ENCODE measurements at places on chromosomes 6 and 20.

- DNase-seq: no peak
Measured at GRCh38 chr6:31631681-31632278, 11.3 kb downstream of the PRRC2A start.

DNA sequence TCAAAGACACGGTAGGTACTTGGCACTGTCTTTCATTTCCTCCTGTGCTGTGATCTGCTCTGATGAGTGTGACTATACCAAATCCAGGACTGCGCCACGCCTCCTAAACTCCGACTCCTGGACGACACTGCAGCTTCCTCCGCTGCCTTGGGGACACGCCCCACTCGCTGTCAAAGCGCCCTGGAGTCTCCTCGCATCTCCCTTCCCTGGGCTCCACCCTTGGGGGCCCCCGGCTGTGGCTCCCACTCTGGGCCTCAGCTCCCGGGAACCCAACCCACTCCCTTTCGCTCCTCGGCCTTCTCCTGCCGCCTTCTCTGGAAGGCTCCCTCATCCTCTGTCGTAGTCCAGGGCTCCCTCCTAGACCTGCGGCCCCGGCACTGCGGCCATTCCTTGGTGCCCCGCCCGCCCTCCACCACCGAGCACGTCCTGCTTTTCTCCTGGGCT lies 61.2 kb downstream of the RSPH3 start:
- no peak for DNase-seq

DNA sequence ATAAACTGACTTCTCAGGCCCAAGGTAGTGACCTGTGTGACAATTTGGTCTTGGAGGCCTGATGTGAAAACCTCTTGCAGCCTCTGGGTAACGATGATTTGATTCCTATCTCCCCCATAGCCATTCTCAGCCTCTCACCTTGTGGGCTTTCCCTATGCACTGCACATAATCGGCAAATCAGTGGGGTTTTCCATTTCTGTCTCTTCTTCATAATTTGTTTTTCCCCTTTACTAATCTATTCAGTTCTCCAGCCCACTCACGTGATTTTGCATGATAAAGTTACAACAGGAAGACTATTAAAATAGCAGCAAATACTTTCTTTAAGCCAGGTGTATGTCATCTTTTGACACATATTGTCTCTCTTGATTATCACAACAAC lies 893.7 kb downstream of the TFAP2A start:
- no peak for DNase-seq

DNA sequence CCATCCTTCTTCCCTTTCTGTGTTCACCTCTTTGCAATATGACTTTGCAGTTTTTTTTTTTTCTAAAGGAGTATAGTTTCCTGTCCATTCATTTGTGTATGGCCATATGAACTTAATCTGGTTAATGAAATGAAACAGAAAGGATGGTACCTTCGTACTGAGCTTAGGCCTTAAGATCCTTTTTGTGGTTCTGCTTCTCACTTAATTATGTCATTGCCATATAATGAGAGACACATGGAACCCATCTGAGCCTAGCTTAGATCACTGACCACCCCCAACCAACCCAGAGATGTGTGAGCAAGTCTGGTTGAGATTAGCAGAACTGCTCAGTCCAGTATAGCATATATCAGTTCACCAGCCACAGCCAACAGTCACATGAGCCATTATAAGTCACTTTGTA lies 1179.6 kb downstream of the HACE1 start:
- no peak for DNase-seq

GRCh38 chr20:48776306-48776705 lies 51.5 kb downstream of the PREX1 start:
- peak; percentile 59 for DNase-seq

DNA sequence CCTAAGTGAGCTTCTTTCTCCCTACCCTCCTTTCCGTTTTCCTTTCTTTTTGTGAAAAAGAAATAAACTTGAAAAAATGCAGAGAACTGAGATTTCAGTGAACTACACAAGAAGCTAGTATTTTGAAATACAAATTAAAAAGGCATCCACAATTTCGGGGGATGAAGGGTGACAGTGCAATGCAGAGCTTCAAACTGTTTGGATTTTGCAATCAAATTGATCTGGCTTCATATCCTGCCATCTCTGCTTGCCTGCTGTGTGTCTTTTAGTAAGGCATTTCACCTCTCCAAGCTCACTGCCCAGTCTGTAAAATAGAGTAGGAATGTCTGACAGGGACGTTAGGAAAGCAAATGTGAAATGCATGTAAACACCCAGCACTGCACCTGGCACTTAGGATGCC lies 258.0 kb downstream of the HACE1 start:
- DNase-seq: no peak

GRCh38 chr20:2524709-2525506 lies 11.5 kb upstream of the TMC2 start:
- DNase-seq: no peak

DNA sequence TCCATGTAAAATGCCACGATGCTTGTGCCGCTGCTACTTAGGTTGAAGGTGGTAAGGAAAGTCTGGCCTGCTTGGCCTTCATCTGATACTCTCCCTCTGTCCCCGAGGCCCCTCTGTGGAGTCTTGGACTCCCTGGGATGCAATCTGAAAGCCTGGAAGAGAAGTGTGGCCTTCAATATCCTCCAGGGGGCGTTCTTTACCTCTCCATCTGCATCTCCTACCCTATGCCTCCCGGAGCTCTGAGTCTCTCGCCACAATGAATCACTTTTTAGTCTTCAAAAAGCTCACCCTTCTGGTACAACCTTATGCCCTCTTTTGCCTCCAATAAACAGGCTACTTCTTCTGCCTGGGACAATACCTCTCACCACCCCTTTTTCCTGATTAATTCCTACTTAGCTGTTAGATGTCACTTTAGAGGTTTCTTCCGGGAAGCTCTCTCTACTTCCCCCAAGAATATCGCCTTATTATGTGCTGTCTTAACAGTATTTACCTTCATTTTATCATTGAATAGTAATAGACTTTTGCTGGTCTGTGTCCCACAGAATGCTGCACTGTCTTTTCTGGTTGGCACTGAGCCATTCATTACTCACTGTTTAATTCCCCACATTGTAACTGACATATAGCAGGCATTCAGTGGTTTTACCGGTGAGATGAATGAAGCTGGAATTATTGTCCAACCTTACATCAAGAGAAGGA lies 13.9 kb upstream of the ATG5 start:
- peak; percentile 8 for DNase-seq

- DNase-seq: no peak
Measured at GRCh38 chr6:170088582-170088955, 202.3 kb downstream of the DLL1 start.

DNA sequence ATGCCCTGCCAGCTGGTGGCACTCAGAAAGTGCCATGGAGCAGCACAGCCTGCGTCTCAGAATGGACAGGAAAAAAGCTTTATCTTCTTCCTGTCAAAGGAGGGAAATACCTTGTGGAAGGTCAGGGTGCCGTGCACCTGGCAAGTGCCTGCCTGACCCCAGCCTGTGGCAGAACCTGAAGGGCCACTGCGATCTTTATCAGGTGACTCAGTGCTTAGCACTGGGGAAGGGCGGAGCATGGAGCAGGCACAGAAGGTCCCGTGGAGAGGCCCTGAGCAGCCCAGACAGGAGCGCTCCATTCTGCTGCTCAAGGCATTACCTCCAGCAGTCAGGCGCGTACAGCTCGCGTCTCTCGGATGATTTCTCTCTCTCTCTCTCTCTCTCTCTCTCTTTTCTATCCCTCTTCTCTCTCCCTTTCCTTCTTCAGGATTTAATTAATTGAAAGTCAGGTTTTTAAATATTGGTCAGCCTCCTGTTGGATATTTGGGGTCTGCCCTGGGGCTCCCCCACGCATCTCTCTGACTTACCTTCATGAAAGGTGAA lies 31.7 kb downstream of the FOXC1 start:
- no peak for DNase-seq

GRCh38 chr6:51790946-51791345 lies 296.5 kb downstream of the PKHD1 start:
- DNase-seq: no peak

GRCh38 chr6:621931-622330 lies 35.0 kb downstream of the HUS1B start:
- no peak for DNase-seq

DNA sequence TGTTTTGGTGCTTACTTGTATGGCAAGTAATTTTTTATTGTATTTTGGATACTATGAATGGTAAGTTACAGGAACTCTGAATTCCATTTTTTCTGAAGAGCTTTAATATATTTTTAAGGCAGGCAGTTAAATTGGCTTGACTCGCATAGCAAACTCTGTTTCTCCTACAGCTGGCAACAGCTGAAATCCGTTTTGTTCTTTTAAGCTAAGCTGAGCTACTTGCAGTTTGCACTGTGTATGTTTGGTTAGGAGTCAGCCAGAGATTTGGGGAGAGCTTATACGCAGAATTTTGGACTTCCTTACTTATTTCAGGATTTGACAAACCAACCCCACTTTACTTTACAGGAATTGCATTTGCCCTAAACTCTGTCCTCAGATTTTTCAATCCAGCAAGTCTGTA lies 179.1 kb downstream of the COL19A1 start:
- DNase-seq: no peak

- DNase-seq: no peak
Measured at GRCh38 chr6:106913676-106914280, 60.8 kb downstream of the CD24 start.

- DNase-seq: no peak
Measured at GRCh38 chr6:106763361-106763760, 134.0 kb downstream of the QRSL1 start.

DNA sequence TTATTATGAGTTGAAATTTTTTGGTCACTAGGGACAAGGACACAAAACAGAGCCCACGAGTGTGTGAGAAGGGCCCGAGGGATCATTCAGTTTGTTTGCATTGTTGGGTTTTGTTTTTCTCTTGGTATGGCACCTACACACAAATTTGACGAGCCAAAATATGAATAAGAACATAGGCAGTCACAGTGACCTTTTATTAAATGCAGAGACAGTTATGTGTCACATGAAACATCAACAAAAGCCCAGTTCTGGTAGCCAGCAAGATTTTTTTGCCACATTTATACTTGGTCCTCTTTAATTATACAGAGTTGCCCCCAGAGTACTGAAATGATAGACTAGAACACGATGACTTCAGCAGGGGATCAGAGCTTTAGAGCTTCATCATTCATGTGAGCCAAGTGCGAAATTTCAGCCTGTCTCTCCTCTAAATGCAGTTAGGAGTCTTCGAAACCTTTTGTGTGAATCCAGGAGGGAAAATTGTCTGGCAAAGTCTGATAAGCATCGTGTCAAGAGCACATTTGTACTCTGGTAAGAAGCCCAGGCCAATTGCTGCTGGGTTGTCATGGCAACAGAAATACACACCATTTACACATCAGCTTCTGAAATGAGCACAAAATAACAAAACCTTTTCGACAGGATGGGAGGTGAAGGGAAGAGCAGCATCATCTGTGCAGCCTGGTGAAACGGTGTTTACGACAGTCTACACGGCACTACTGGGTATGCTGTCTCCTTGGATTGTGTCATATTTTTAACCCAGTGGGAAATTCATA lies 79.2 kb upstream of the RIPOR2 start:
- peak; percentile 73 for DNase-seq

DNA sequence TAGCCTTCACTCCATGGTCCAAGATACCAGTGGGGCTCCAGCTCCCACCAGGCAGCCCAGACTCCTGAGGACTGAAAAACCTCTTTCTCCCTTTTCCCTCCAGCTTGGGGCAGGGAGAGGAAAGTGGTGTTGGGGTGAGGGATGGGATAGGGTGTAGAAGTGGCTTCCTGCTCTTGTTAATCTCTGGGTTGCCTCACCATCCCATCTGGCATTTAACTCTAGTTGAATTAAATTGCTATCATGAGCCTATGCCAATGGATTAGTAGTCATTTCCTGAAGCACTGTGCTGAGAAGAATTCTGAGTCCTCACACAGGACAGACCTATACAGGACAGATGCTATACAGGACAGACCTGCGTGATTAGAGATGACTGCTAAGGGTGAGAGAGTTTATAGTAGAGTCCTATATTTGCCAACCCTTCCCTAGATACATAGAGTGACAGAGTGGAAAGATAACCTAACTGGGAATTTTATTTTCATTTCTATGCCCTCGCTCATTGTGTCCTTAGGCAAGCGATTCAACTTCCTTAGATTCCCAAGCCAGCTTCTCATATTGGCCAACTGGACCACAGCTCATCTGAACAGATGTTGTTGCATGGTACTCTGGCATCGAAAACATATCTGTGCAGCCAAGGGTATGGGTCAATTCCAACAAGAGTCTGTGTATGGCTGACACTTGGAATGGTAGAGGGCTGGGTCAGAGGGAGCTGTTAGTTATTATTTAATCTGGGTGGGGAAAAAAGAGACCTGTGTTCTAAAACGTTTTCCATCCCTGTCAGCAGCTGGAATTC lies 42.8 kb downstream of the MCHR2 start:
- no peak for DNase-seq

DNA sequence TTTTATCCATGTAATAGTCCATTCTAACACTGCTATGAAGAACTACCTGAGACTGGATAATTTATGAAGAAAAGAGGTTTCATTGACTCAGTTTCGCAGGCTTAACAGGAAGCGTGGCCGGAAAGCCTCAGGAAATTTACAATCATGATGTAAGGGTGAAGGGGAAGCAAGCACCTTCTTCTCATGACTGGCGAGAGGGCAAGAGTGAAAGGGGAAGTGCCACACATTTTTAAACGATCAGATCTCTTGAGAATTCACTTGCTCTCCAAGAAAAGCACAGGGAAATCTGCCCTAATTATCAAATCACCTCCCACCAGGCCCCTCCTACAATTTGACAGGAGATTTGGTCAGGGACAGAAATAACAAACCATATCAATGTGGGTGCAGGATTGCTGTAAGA lies 859.7 kb downstream of the EPHA7 start:
- DNase-seq: no peak

DNA sequence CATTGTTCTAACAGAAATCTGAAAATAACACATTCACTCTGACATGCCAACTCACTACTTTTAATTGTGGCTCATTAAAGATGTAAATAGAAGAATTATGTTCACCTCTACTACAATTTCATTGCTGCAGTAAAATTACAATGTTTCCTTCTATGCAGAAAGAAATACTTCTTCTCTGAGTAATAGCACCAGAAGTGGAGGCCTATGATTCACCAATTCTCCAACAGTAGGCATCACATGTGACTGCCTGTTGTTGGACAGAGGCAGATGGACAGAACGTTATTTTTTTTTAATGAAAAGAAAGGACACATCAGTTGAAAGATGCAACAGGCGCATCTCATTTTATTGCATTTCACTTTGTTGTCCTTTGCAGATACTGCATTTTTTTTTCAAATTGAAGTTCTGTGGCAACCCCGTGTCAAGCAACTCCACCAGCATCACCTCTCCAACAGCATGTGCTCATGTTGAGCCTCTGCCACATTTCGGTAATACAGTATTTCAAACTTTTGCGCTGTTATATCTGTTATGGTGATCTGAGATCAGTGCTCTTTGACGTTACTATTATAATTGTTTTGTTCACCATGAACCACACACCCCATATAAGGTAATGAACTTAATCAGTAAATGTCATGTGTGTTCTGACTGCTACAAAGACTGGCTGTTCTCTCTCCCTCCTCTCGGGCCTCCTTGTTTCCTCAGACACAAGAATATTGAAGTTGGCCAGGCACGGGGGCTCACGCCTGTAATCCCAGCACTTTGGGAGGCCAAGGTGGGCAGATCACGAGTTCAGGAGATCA lies 121.4 kb downstream of the ATXN1 start:
- peak; percentile 72 for DNase-seq

GRCh38 chr6:95856876-95857364 lies 158.9 kb upstream of the FUT9 start:
- no peak for DNase-seq
